H54 (cell line): ENCODE measurements at places on chromosomes 1 and 21.

DNA sequence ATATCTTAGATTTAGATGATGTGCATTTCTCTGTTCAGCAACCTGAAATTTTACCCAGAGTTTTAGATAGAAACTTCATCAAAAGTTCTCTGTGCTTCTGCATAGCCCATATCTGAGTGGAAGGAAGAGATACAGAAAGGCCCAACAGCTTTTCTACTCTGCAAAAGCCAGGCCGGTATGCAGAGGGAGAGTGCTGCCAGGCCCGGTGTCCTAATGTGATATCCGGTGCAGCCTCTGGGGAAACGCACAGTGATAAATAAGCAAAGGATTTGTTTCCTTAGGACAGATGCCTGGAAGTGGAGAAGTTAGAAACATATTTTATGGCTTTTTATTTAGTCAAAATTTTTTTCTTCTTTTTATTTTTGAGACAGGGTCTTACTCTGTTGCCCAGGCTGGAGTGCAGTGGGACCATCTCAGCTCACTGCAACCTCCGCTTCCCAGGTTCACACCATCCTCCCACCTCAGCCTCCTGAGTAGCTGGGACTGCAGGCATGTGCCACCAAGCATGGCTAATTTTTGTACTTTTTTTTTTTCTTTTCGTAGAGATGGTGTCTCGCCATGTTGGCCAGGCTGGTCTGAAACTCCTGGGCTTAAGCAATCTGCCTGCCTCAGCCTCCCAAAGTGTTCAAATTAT, 145.8 kb downstream of the PATJ start:
- no peak for DNase-seq

- no peak for DNase-seq
Measured at GRCh38 chr21:35568643-35569042, 491.7 kb downstream of the SETD4 start.

GRCh38 chr1:36968730-36969129, 65.6 kb downstream of the GRIK3 start:
- no peak for DNase-seq

DNA sequence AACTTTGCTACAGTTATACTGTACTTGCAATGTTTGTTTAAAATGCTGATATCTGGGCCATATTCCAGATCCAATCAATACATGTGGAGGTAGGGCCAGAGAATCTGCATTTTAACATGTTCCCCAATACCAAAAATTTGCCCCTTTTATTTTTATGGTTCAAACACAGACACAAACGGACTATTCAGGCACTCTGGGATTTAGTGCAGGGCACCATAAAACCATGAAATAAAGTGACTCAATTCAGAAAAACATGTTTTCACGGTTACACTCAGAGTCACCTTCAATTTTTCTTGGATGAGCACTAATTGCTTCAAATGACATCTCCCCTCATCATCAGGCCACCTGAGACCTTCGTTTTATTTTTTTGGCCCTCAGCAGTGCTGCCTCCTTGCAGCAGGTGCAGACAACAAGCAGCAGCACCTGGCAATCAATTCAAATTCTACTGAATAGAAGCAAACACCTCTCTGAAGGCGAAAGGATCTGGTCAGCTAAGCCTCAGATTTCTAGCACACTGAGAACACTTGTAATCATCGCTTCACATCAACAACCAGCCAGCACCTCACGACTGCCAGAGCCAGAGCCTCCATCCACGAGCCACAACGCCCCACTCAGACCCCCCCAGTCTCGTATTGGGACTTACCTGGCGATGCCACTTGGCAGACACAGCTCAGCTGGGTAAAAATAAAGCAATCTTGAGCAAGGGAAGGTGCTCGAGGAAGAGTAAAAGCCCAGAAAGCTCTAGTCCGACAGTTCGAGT, 1.1 kb downstream of the ERO1B start:
- DNase-seq, result no peak

GRCh38 chr1:68812333-68812732, 315.5 kb upstream of the DEPDC1 start:
- no peak for DNase-seq

DNA sequence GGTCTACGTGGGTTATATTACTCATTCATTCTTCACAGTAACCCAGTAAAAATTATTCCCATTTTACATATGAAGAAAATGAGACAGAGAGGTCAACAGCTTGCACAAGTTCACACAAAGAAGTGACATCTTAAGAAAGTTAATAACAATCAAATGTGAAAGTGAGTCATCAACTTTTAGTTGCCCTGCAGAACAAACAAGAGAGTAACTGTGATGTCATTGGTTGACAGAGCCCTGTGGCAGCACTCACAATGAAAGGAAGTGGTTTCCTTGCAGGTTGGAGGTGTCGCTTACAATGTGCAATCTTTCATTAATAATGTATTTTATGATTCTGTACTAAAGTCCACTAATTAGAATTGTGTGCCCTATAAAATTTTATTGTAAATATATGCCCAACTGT, 369.6 kb downstream of the RYR2 start:
- no peak for DNase-seq

DNA sequence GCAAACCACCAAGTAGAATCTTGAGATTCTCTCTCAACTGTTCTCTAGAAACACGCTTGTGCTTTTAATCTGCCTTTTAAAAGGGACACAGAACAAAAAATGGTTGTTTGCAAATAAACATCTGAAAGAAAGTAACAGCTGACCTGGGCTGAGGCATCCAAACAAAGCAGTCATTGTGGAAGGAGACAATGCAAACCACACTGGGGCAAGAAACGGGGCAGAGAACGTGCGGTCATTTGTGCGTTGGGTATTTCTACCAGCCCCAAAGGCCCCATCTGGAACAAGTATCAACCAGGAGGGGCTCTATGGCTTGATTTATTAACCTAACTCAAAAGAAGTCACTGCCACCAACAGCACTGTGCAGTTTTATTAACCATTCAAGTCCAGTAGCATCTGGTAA, 6.0 kb downstream of the STMN1 start:
- no peak for DNase-seq

- no peak for DNase-seq
Measured at GRCh38 chr1:108502138-108502537, 52.0 kb downstream of the NBPF6 start.

DNA sequence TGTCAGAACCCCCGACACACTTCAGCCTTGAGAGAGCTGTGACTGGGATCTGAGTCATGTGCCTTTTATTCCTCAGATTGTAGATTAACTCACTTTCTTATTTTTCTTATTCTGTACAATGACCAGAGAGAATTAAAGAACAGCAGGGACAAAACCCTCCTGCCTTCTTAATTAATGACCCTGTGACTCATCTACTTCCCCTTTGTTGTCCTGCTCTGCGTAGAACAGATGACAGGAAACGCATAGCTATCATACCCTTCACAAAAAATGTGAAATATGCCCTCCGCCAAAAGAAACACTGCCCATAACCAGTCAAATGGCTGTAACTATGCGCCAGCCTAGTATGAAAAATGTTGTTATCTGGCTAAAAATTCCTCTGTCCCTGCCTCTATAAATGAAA, 9.1 kb upstream of the PADI2 start:
- DNase-seq, result peak; percentile 76

DNA sequence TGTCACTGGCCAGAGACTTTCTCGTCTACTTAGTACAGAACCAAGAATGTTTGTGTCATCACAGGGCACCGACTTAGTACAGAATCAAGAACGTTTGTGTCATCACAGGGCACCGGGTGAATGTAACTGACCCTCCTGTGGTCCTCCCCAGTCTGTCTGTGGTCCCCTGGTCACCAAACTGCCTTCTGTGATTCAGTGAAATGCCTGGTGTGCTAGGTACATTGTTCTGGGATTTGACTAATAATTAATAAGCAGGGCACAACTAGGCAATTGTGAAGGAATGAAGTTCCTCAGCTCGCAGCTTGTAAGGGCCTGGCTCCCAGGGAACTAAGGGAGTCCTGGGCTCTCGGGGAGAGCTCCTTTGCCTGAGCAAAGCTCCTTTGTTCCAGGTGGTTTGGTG, 7.2 kb downstream of the MECR start:
- DNase-seq, result no peak
